ENCODE measurements at places on chromosomes 12 and 14.

- DNase-seq: no peak
Observed at GRCh38 chr12:66388517-66388916, 86.2 kb downstream of the HELB start.

GRCh38 chr12:47820631-47821345 lies 1.1 kb upstream of the HDAC7 start:
- DNase-seq: peak; percentile 87

DNA sequence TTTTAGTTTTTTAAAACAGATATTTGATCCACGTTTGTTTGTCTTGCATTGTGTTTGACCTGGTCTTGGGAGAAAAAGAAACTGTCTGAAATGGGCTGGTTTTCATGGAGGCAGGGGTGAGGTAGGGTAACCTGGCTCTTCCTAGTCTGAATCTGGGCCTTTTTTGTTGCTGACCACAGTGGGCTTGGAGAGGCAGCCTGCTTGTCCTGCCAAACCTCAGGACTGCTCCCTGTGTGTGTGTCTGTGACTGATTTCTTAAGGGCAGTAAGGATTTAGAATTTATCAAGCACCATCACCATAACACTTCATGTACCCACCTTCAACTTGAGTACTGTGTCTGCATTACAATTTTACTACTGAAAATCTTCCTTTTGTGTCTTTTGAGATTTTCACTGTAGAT lies 28.5 kb downstream of the DAAM1 start:
- DNase-seq: no peak

- DNase-seq: no peak
Observed at GRCh38 chr14:91708795-91709194, 23.1 kb downstream of the CATSPERB start.
